ENCODE measurements at places on chromosomes 13 and 19.

GRCh38 chr13:59951011-59951410 is 212.7 kb downstream of the DIAPH3 start:
- DNase-seq: no peak

DNA sequence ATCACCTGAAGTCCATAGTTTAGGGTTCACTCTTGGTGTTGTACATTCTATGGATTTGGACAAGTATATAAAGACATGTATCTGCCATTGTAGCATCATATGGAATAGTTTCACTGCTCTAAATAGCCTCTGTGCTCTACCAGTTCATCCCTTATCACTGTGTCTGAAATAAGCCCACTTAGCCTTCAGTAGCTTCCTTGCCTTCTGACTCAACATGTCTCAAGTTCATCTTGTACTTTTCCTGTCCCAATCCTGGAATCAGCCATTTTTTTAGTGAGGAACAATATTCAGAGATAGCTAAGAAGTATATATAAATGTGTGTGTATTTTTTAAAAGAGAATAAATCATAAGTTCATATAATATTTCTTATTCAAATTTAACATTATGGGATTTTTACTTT is 79.2 kb downstream of the DHRS12 start:
- DNase-seq: no peak

GRCh38 chr13:34246511-34246910 is 428.6 kb downstream of the RFC3 start:
- DNase-seq: no peak

DNA sequence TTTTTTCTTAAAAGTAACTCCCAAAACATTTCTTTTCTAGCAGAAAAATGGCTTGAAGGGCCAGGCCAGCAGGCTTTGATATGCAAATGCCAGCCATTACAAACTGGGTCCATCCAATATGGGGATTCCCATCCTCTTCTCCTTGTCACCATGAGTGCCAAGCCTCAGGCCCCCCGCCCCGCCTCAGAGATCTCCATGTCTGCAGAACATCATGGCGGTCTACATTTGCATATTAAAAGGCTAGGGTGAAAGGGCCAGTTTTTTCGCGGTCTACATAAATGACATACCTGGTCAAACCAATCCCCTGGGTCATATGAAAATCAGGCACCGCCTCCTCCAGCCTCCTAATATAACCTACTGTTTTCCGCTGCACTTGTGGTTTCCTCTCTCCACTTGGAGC is 1327.6 kb downstream of the UQCRFS1 start:
- no peak for DNase-seq

- DNase-seq: no peak
These were observed 523.7 kb upstream of the HTR2A start for GRCh38 chr13:47420568-47420967.

DNA sequence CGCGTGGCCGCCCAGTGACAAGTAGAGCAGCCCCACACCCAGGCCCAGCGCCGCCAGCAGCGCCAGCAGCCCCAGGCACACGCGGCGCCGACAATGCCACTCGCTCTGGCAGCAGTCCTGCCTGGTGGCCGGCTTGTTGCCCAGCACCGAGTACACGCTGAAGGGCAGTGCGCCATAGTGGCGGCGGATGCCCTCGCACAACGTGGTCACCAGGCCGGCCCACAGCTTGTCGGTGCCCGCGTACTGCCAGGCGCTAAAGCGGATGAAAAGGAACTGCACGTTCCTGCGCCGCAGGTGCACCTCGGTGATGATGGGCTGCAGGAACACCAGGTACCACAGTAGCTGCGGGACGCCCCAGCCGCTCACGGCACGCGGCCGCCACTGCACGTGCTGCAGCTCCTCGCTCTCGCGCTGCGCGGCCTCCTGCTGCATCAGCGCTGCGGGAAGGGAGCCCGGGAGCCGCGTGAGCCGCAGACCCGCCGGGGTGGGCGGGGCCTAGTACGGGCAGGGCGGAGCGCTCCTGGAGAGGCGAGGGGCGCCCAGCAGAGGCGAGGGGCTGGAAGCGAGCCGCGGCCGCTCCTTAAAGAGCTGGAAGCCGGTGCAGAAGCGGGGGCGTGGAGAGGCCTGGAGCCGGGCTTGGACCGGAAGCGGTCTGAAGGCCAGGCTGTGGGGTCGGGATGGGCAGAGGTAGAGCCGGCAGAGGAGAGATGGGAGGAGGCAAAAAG is 7.3 kb downstream of the NKPD1 start:
- DNase-seq: no peak

All from omental fat pad (tissue), 4 donors.